ENCODE measurements at places on chromosomes 16 and 17.

- DNase-seq, result no peak
Observed at GRCh38 chr17:72609501-72609900, 483.0 kb downstream of the SLC39A11 start.

DNA sequence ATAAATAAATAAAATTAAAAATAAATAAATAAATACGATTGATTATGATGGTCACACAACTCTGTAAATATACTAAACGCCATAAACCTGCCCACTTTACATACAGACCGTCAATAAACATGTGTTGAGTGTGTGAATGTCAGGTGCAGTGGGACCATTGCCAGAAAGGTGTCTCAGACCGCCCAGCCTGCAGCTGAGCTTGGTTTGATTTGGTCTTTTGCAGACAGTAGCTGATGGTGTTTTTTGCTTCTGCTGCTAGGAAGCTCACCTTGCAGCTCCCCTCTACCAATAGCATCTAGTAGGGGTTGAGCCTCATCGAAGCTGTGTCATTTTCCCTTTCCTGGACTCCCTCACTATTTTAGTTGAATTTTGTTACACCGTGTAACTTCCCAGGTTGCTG, 23.5 kb downstream of the UBALD1 start:
- DNase-seq, result no peak

DNA sequence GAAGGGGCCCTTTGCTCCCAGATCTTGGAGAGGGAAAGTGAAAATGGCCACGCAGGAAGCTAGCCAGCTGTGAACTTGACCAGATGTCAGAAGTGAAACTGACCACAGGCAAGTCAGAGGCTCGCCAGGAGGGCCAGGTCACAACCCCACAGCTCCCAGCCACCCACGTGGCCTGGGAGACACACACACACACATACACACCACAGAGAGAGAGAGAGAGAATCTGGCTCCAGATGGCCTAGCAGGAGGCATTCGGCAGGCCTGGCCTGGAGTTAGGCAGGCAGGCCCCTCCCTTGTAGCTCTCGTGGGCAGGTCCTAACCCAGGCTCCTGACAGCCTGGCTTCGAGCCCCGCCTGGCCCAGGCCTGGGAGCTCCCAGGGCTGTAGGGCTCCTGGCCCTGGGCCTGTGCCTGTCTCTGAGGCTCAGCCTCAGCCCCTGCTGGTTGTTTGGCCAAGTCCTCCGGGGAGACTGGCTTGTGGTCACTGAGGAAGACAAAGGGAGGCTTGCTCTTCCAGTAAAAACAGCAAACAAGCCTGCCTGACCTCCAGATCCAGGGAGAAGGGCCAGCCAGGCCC, 20.2 kb downstream of the NGFR start:
- peak; percentile 92 for DNase-seq

GRCh38 chr17:19708431-19709175, 7.8 kb downstream of the SLC47A2 start:
- no peak for DNase-seq

- no peak for DNase-seq
Observed at GRCh38 chr16:228151-228851, 948 bp downstream of the LUC7L start.

Measured in sciatic nerve (tissue), 2 donors.